RKO (cell line): ENCODE measurements at places on chromosomes 6 and 20.

DNA sequence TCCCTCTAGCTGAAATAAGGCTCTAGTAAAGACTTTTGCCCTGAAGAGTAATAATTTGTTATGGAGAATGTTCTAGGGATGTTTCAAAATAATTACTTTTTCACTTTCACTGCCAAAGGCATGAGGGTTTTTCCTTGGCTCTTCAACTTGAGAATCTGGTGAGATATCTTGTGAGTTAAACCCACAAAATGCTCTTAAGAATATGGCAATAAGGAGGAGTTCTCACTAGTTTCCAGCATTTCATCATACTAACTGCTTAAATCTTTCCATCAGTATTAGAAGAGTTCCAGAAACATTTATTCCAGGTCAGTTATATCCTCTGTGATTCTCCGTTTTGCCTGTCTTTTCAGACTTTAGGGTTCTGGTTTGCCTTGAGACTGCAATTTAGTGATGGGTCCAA, 785.6 kb upstream of the GJE1 start:
- no peak for DNase-seq

- DNase-seq: no peak
These were observed 19.9 kb downstream of the TGM2 start for GRCh38 chr20:38144974-38145728.

GRCh38 chr6:48397887-48398286, 286.9 kb upstream of the PTCHD4 start:
- no peak for DNase-seq

- no peak for DNase-seq
These were observed 298.2 kb downstream of the BTBD9 start for GRCh38 chr6:38341496-38341895.
